ENCODE measurements at places on chromosomes 13 and 19.

DNA sequence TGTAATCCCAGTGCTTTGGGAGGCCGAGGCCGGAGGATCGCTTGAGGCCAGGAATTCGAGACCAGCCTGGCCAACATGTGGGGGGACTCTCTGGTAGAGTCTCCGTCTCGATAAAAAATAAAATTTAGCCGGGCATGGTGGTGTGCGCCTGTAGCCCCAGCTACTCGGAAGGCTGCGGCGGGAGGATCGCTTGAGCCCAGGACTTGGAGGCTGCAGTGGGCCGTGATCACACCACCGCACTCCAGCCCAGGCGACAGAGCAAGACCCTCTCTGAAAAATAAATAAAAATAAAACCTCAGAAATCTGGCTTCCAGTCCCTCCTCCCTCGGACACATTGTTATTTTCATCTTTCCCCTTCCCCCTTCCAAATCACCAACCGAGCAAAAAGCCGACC lies 332 bp downstream of the IRGQ start:
- DNase-seq, result no peak

DNA sequence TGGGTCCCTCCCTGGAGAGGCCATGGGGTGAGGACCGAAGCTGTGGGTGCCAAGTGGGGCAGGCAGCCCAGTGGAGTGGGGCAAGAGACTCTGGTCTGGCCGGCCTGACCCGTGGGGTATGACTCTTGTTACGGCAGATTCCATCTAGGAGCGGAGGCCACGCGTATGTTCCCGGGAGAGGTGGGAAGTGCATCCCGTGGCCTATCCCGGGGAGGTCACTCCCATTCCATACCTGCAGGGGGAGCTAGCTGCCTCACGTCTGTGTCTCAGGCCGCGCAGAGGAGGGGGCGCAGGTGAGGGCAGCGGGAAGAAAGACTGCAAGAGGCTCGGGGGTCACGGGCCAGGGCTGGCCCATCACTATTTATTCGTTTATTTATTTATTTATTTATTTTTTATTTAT lies 4.9 kb downstream of the CSNK1G2 start:
- DNase-seq, result no peak

DNA sequence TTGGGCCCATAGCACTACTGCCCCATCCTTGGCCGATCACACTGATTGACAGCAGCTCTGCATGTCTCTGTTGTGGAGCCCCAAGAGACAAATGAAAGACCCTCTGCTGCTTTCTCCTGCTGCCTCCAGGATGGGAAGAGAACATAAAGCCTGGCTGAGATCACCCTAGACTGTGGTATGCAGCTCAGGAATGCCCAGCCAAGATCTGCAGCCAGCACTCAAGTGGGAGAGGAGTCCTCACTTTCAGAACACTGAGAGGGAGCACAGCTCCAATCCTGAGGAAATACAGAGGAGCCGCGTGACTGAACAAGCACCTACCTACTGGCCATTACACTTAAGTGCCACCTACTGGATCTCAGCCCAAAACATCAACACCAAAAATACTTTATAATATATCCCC lies 203.0 kb downstream of the POSTN start:
- no peak for DNase-seq

- DNase-seq, result no peak
Observed at GRCh38 chr13:27086599-27087265, 84.9 kb downstream of the USP12 start.

DNA sequence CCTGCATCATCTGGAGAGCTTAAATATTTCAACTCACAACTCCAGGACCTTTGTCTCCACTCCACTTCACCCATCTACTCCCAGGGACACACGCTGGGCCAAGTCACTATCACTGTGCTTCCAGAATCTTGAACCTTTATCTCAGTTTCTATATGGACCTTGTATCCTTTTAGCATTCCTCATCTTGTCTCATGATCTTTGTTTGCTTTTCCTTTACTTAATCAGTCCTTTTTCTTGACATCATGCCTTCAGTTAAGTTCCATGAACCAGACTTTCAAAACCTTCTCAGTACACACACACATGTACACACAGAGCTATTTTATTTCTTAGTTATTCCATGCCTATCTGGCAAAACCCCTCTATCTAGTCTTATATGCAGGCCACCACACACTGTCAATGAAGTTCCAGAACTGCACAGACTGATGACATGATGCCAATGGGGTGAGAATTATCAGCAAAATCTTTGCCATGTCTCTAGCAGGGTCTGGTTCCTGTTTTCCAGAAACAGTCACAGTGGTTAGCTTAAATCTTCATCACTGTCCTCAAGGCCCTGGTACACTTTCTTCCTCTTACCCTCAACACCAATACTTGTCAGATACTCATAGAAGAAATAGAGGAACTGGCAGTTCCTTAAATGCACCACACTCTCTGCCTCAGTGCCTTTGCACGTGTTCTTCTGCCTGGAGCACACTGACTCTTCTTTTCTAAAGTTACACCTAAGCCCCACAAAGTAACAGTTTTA lies 77.6 kb upstream of the STARD13 start:
- DNase-seq, result no peak

- no peak for DNase-seq
Observed at GRCh38 chr13:53885997-53886396, 857.4 kb downstream of the OLFM4 start.

- DNase-seq, result no peak
Observed at GRCh38 chr19:4064496-4065260, 2.0 kb downstream of the ZBTB7A start.

DNA sequence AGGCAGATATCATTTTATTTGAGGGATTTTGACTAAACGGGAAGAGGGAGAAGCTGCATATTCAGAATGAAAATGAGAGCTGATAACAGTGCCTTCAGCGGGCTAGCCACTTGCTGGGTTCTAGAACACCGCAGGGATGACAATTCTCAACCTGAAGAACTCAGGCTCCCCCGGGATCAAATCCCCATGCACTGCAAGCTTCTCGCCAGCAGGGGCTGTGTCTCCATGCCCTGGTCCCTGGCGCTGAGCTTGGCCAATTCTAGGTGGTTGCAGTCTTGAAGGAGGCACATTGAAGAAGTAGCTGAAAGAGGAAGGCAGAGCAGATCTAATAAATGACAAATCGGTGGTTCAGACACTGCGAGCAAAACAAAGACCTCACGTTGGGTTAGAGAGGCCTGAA lies 128.7 kb downstream of the UQCRFS1 start:
- DNase-seq, result no peak

- no peak for DNase-seq
Observed at GRCh38 chr13:52085421-52085820, 43.5 kb downstream of the NEK5 start.

DNA sequence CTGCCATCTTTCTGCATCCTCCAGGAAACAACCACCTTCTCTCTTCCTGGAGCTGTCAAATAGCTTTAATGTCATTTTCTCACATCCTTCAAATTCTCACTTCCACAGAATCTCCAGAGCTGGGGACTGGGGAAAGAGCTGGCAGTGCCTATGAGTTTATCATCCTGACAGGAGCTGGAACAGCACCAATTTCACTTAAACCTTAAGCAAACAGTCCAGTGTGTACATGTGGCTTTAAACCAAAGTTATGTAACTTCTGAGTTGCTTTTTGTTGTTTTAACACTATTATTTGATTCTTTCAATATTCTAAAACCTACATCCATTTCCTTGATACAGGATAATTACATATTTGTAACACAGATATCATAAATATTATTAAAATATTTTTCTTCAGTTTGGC lies 331.5 kb upstream of the ARGLU1 start:
- DNase-seq, result no peak

- no peak for DNase-seq
Observed at GRCh38 chr19:7619671-7620441, 9.5 kb downstream of the XAB2 start.

GRCh38 chr13:33743438-33744368 lies 74.2 kb upstream of the RFC3 start:
- no peak for DNase-seq

GRCh38 chr13:114049026-114049425 lies 75.2 kb upstream of the C13orf46 start:
- no peak for DNase-seq

DNA sequence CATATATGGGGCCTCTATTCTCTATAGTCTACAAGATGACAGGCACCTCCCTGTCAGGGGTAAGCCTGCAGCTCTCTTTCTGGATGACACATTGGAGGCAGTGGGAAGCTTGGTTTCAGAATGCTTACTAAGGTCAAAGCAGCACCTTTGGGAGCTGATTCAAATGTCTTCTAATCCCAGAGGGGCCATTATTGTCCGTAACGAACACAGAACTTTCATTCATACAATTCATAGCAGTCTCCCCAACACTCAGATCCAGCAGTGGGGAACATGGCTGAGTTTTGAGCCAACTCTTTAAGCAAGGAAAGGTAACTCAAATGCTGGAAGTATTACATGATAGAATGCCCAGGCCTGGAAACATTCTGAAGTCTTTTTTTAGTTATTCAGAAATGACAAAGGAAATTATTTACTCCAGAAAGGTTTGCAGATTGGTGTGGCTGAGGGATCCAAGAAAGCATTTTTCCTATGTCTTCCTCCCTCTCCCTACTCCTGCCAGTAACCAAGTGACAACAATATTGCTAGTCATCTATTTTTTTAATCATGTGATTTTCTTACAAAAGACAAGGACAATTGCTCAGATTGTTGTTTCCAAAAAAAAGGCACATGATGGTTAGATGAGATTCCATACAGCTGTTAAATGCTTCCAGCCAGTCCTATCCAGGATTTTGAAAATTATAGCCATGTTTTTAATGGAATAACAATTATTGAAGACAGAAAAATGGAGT lies 118.7 kb downstream of the FOXO1 start:
- no peak for DNase-seq

- no peak for DNase-seq
Observed at GRCh38 chr13:29402166-29402636, 193.3 kb downstream of the SLC7A1 start.

DNA sequence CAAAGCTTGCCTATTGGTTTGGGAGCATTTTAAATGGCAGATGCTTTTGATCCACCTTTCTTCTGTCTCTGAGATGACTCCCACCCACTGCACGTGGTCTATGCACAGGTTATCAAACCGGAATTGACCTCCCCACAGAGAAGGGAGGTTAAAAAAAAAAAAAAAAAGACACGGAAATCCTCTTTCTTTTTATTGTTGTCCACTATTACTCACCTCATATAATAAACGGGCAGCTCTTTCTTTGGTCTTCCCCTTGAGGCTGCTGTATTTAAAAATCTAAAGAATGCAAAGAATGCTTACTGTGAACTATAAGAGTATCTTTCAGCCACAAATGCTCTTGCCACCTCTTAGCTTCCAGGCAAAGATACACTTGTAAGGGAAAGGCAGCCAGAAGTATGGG lies 329.7 kb downstream of the NDFIP2 start:
- DNase-seq, result no peak

DNA sequence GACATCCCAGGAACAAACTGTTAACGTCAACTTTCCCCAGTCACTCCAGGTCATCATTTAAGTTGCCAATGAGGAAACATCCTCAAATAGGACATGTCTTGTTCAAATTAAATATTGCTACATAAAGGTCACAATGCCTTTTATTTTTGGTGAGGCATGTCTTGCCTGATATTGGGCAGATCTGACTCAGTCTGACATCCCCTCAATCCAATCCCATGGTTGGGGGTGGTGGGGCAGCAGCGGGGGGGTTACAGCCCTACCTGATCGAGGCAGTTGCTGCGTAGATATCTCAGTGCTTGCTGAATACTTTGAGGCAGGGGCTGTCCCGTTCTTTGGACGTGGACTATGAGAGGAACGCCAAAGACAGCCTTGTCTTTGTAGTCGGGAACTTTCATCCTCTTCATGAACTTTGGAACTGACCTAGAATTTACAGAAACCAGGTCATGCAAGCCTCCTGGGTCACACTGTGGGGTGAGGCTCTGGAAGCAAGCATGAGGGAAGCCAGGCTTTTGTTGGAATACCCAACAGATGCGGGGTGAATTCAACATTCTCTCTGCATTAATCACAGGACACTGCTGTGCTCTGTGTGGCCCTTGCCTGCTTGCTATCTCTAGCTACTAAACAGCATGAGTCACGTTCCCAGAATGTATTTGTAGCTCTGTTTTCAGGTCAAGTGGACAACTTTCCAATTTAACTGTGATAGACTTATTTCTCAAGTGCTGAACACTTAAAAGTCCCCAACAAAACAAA lies 109.8 kb downstream of the KL start:
- no peak for DNase-seq

DNA sequence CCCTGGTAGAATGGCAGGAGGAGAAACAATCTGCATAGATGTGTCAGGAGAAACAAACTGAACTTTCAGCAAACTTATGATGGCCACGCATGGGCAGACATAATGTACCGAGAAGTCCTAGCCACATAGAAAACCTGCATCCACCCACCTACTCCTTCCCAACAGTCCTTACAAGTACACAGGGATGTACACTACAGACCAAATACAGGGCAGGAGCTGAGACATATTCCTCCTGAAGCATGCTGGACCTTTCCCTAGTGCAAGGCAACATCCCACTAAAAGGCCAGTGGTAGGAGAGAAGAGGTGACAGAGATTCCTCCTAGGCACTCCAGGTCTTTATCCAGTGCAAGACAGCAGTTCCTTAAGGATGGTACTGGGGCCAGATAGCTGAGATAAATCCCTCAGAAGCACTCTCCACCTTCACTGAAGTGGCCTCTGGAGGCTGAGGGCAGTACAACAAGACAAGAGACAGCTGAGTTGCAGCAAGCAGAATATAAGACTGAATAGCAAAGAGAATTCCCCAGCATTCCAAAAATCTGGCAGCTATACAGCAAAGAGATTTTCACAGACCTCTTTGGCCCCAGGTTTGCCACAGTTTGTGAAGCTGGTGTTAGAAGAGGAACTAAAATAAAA lies 18.3 kb downstream of the VWA8 start:
- no peak for DNase-seq

GRCh38 chr13:95902741-95903140 lies 150.5 kb downstream of the UGGT2 start:
- no peak for DNase-seq

DNA sequence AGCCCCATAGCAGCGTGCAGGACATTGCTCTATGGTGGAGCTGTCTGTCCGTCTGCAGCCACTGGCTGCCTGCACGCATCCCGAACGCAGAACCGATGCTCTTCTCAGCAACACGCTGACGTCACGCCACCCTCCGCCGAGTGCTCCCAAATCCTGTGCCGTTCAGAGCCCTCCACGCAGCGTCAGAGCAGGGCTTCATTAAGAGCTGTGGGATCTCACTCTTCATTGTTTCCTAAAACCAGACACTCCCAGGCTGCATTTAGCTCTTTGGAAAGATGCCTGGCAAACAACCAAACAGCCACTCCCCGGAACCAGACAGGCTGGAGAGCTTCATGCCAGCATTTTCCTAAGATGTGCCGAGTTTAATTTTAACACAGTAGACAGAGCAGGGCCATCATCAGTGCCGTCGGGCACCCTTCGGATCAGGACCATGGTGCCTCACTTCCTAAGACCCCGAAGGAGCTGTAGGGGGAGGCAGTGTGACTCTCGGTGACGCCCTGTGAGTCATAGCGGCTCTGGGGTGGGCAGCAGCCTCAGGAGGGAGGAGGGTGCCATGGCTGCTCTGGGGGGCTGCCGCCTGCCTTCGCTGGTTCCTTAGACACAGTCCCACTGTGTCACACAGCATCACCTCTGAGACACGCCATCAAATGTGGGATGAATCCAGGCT lies 131.5 kb upstream of the MCF2L start:
- no peak for DNase-seq
